ENCODE measurements at places on chromosomes 2 and 18. TPM values are rescaled to one million over a fixed set of nuclear protein-coding genes. Genes with fewer than 3 reads are reported as not detected.

GRCh38 chr2:133484106-133484505 lies 84.2 kb downstream of the NCKAP5 start:
- H3K27ac ChIP-seq: no peak overlapping the region
- no peak overlapping the region for H3K4me3 ChIP-seq

DNA sequence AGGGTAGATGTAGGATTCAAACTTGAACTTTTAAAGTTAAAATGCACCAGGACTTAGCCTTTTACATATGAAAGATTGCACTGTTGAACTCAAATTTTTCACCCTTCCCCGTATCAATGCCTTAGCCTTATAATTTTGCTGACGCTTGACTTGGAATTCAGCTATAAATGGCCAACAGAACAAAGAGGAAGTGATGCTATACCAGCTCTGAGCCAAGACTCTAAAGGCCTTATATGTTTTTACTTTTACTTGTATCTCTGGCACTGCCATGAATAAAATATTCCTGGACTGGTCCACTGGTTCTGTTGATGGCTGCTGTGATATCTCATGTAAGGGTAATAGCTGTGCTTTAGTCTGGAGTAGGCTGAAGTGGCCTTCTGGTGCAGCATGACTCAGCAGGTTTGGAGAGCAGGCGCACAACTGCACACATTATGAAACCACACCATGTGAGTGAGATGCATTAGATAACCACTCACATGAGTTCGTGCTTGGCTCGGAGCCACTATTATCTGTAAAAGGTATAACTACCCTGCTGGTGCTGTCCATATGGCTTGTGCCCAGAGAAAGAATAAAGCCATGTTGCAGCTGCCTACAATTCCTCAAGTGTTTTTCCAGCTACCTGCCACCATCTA lies 8.4 kb upstream of the IER3IP1 start:
- no peak overlapping the region for H3K27ac ChIP-seq
- H3K4me1 ChIP-seq: no peaks in the 10 kb centered on the region
- DNase-seq: no peak
- H3K27me3 ChIP-seq: no peaks in the 10 kb centered on the region
- no peaks in the 10 kb centered on the region for H3K36me3 ChIP-seq

DNA sequence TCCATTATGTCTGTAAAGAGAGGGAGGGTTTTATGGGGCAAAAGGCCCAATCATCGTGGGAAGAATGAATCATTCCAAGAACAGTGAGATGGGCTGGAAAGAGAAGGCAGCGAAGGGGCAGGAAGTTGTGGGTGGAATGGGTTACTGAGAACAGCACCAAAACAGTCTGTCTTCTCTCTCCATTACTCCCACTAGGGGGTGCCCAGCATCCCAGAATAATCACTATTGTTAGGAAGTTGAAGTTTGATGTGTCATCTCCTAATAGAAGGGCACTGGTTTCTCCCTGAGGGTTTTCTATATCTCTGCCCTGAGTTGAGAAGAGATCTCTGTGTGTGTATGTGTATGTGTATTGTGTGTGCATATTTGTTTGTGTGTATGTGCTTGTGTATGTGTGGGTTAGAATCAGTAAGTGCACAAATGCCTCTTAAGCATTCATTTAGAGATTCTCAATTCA lies 76.6 kb upstream of the MAP4K3 start:
- peak overlapping the region; percentile 58 for H3K27ac ChIP-seq
- H3K36me3 ChIP-seq: no peaks in the 10 kb centered on the region
- no peak overlapping the region for H3K4me3 ChIP-seq
- H3K4me1 ChIP-seq: peaks cover 50% of the 10 kb centered on the region

CNRIP1 gene
- 2.8 TPM for total RNA-seq

QPCT gene
- total RNA-seq: 3.0 TPM

GRCh38 chr18:79917853-79918614 lies 33.4 kb downstream of the SLC66A2 start:
- DNase-seq: peak; percentile 31
- H3K27ac ChIP-seq: no peak overlapping the region
- H3K4me3 ChIP-seq: no peak overlapping the region
- H3K27me3 ChIP-seq: no peaks in the 10 kb centered on the region

GRCh38 chr2:120779781-120780283 lies 44.2 kb downstream of the GLI2 start:
- DNase-seq: no peak
- no peaks in the 10 kb centered on the region for H3K36me3 ChIP-seq
- no peak overlapping the region for H3K27ac ChIP-seq

DNA sequence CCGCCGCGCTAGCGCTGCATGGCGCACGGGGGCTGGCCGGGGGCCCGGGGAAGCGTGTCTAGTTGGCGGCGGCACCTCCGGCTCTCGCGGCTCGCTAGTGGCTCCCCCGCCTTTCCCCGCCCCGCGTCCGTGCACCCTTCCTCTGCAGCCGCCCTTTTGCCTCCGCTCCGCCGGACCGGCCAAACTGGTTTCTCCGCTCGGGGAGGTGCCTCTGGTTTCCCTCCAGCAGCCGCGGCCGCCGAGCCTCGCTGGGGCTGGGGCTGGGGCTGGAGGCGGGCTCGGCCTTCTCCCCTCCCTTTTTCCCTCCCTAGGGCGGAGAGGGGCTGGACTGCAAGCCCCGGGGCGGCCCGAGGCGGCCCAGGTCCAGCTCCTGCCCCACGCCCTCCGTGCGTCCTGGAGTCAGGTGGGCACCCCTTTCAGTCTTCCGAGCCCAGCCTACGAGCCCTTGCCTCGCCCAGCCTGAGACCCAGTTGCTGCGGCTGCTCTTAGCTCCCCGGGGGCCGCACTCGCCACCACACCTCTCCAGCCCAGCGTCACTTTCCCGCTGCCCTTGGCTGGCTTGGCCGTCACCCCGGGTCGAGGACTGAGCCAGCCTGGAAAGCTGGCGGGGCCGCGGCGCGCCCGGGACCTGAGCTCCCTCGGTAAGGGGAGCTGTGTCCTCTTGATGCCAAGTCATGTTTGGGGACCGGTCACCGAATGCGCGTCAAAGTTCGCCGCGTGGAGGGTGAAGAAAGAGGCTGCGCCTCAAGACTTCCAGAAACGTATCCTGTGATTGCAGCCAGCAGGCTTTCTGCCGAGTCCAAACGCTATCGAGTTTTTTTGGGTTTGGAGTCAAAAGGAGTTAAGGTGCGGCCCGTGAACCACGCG lies at the start of gene ATP8B1:
Gene ATP8B1, minus strand, starts transcription at position 213 of the 867 bp plus-strand sequence. CDS start 71,508 bp downstream, outside the sequence.
- H3K36me3 ChIP-seq: no peaks in the 10 kb centered on the region
- peak within 1 kb of the TSS; percentile 79 for H3K4me3 ChIP-seq
- no peaks in the 10 kb centered on the region for H3K27me3 ChIP-seq
- peak within 1 kb of the TSS; percentile 98 for H3K27ac ChIP-seq

- H3K36me3 ChIP-seq: no peaks in the 10 kb centered on the region
- no peaks in the 10 kb centered on the region for H3K4me1 ChIP-seq
- DNase-seq: no peak
- no peak overlapping the region for H3K27ac ChIP-seq
- H3K27me3 ChIP-seq: no peaks in the 10 kb centered on the region
- no peak overlapping the region for H3K4me3 ChIP-seq
These were observed 84.4 kb downstream of the KCNS3 start for GRCh38 chr2:17962876-17963275.

SULT1C4 gene
- total RNA-seq: 12.8 TPM

FSHR gene
- total RNA-seq: not detected

GRCh38 chr2:6927186-6927585 lies 10.0 kb downstream of the RNF144A start:
- no peaks in the 10 kb centered on the region for H3K36me3 ChIP-seq
- no peak overlapping the region for H3K27ac ChIP-seq
- no peaks in the 10 kb centered on the region for H3K4me1 ChIP-seq
- no peaks in the 10 kb centered on the region for H3K27me3 ChIP-seq
- no peak for DNase-seq
